ENCODE measurements at places on chromosomes 4 and X.

DNA sequence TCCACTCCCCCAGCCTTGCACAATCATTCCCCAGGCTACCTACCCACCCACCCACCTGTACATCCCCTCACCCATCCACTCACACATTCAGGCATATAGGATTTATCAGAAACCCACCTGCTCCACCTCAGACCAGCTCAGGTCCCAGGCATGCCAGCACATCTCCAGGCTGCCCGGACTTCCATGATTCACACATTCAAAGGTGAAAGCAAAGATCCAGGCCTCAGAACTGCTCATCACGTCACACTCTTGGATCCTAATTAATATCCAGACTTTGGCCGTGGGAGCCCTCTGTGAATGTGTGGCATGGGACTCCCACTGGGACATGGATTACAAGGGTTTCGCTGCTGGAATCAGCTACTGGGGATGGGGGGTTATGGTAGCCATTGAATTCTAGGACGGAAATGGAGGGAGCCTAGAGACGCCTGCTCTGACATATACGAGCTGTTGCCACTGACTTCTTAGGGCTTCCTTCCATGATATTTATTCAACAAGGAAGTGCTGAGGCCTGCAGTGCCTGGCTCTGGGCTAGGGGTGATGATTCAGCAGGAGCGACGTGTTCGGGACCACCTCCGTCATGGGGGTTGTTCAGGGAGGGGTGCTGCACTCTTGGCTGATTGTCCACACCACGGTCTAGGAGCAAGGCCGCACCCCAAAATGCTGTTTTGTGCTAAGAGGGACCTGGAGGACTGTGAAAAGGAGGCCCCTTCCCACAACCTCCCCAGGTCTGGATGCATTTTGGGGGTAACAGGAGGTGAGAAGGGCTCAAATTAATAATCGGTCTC is 56.9 kb upstream of the ADRA2C start:
- no peak for DNase-seq

- no peak for DNase-seq
These were observed 88.2 kb downstream of the TMA16 start for GRCh38 chr4:163582703-163583102.

GRCh38 chr4:172055498-172055897 is 242.3 kb downstream of the GALNTL6 start:
- DNase-seq: no peak

DNA sequence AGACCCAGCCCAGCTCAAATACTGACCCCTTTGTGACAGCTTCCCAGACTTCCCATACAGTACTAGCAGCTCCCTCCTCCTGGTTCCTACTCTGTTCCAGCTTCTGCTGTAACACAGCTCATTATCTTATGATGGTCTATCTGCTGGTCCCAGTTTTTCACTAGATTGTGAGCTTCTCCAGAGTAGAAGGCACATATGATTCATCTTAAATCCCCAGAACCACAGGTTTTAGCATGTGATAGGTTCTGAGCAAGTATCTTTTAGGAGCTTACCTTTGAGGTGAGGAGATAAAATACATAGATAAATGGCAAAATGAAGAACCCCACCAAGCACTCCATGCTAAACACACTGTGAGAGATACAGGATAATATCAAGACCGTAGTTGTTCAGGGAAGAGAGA is 27.6 kb upstream of the ANXA3 start:
- no peak for DNase-seq

- no peak for DNase-seq
These were observed 43.8 kb downstream of the PDS5A start for GRCh38 chr4:39933671-39934590.

DNA sequence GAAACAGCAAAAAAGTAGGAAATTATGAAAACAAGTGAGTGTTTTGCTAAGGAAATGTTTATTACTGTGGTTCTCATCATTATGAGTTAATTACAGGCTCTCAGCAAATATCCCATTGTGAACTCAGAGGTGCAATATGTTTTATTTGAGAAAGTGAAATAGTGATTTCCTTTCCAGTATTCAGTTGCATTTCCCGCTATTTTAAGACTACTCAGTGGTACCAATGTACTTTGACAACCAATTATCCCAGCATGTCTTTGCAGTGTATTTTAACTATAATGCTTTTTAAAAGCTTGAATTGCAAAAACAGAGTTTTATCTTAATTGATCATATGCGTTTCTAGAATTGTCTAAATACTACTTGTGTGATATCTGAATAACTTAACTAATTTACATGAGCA is 383.8 kb upstream of the TENM3 start:
- no peak for DNase-seq

- no peak for DNase-seq
These were observed 76.2 kb downstream of the ELOVL6 start for GRCh38 chr4:110122201-110122600.

DNA sequence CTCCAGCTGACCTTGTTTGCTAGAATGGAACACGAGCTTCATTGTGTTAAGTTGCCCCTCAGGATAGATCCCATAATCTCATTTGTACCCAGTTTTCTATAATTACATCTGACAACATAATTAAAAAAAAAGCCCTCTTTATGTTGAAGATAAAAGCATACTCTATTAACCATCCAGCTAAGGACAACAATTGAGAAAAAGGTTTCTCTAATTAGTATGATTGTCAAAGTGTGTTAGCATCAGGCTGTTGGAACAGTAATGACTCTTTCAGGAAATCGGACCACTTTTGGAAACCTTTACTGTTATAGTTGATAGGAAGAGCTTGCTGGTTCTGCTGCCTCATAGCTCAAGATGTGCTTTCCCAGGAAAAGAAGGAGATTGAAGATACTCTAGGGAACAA is 172.6 kb downstream of the FHIP1A start:
- DNase-seq: no peak

DNA sequence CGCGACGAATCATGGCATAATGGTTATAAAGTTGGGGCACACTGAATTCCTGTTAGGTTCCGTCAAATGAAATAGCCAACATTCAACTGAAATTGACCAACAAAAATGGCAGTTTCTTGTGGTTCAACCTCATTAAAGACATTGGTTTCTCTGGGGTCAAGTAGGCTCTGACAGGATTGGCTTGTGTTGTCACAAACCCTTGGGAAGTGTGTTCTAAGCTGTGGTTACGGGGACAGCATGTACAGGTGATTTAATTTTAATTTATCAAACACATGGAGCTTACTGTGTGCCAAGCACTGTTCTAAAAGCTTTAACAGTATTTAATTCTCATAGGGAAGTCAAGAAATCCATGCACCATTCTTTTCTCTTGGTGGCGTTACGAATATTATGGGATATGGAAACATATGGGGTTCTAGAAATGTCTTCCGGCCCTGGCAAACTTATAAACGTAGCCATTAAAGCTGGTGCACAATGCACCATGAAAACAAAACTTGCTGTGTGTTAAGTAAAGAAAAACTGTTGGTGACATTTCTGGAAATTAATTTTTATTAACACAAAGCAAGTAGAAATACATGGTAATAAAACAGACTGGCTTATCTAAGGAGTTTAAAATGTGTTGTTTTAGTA is 891 bp downstream of the XK start:
- no peak for DNase-seq

DNA sequence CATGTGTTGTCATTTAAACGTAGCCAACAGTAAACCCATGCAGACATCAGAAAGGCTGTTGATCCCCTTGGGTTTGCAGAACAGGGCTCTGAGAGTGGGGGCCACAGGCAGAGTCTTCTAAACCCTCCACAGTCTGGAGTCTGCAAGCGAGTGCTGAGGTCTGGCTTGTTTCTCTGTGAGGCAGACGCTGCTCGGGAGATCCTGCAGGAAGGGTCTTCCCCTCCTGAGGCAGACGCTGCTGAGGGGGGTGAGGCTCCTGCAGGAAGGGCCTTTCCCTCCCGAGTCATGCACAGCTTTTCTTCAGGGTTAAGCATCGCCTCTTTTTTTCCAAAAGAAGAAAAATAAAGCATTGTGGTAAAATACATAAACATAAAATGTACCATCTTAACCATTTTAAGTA is 17.1 kb upstream of the PDE6B start:
- no peak for DNase-seq

GRCh38 chr4:40253906-40254305 is 57.1 kb downstream of the RHOH start:
- DNase-seq: no peak

DNA sequence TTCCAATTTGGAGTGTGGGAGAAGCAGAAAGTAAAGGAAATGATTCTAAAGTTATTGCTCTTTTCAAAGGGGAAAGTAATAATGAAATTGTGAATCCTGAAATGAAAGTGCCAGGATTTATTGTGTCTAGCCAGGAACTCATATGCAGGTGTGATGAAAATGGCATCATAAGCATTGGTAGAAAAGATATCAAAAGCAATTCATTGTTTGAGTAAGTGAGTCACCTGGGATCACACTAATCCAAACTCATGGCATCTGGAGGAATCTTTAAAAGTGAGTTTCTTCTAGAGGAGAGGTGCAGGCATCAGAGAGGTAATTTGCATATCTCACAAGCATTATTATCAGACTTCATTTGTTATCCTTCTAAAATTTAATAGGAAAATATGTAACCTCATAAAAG is 84.7 kb downstream of the LARP7 start:
- no peak for DNase-seq

- no peak for DNase-seq
These were observed 365.0 kb downstream of the PPP3CA start for GRCh38 chr4:100982345-100982744.

GRCh38 chr4:1022739-1023066 is 11.3 kb downstream of the FGFRL1 start:
- no peak for DNase-seq

- DNase-seq: no peak
These were observed 205.9 kb downstream of the SOWAHB start for GRCh38 chr4:76691807-76692582.

DNA sequence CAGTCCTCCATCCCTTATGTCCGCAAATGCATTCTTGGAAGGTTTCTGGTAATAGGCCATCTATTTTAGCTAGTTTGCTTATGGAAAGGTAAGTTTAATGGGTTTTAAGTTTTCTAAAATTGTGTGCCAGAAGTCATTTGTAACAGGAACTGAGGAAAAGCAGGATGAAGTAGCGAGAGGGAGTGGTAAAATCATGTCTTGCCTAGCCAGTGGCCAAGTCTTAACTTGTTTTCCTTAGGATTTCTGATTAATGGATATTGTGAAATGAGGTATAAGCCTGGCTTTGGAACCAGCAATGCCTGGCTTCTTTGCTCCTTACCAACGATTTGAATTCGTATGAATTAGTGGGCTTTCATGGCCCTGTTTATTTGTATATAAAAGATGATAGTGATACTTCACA is 7.3 kb downstream of the SEC24B start:
- DNase-seq: no peak

DNA sequence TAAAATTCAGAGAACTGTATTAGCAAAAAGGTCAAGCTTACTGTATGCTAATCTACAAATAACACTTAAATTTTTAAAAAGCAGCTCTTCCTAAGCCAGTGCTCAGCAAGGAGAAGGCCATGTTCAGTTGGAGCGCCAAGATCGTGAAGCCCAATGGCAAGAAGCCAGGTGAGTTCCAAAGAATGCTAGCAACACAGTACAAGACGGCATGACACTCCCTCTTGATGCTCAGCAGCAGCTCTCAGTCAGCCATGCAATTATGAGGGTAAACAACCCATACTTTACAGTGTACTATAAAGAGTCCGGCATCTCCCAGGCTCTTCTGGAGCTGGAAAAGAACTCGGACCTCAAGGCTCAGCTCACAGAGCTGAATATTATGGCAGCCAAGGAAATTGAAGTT is 34.9 kb downstream of the STX18 start:
- DNase-seq: no peak

DNA sequence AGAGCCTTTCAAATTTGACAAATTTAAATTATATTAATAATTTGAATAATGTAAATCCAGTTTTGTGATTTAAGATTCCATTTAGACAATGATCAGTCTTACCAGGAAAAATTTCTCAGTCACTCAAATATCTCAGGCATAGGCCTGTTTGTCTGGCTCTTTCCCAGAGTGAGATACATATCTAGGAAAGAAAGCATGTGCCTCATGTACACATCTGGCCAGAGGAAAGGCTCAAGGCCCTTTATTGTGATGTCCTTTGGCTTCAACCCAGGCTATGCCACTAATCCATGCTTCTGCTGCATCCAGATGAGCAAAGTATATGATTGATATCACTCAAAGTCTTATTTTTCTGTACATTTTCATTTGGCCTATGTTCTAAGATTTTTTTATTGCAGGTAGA is 473.3 kb upstream of the ADGRL3 start:
- DNase-seq: no peak

- no peak for DNase-seq
These were observed 192.2 kb downstream of the APBB2 start for GRCh38 chr4:41022116-41022515.

- DNase-seq: no peak
These were observed 309.9 kb downstream of the DHX15 start for GRCh38 chr4:24274381-24274941.

- no peak for DNase-seq
These were observed 203.8 kb upstream of the PSAPL1 start for GRCh38 chr4:7638489-7638888.

GRCh38 chr4:13530823-13531624 is 13.3 kb downstream of the NKX3-2 start:
- DNase-seq: no peak

GRCh38 chrX:17923546-17923945 is 62.4 kb upstream of the RAI2 start:
- no peak for DNase-seq

DNA sequence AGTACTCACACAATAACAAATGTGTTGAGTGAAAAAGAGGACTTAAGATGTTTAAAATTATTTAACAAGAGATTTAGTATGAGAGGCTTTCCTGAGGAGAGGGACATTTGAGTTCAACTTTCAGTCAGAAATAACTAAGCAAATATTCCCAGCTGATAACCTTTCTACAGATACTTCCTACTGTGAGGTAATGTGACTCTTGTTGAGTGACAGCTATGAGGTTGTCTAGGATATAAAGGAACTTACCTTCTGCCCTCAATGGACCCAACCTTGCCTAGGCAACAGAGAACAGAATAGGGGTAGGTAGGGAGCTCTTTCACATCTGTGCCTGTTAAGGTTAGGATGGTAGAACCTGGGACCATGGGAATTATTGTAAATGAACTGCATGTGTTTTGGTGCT is 54.7 kb downstream of the GLUD2 start:
- DNase-seq: no peak
